ENCODE measurements at places on chromosomes 16 and 17.

DNA sequence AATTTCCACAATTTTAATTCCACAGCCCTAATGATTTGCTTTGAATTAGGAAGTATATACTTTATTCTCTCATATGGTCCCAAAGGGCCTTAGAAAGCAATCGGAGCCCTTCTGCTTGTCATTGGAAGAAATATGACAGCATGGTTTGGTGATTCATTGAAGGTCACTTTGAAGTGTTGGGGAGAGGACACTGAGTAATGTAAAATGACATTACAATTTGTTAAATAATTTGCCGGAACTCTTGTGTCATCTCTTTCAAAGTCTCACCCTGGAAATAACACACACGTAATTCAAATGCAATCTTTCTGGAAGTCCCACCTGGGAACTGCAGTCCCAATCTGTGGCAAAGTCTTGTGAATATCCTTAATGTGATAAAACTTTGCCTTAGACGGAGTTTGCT lies 59.8 kb downstream of the BMERB1 start:
- DNase-seq = no peak

- no peak for DNase-seq
Measured at GRCh38 chr17:50186661-50187393, 14.6 kb downstream of the COL1A1 start.

DNA sequence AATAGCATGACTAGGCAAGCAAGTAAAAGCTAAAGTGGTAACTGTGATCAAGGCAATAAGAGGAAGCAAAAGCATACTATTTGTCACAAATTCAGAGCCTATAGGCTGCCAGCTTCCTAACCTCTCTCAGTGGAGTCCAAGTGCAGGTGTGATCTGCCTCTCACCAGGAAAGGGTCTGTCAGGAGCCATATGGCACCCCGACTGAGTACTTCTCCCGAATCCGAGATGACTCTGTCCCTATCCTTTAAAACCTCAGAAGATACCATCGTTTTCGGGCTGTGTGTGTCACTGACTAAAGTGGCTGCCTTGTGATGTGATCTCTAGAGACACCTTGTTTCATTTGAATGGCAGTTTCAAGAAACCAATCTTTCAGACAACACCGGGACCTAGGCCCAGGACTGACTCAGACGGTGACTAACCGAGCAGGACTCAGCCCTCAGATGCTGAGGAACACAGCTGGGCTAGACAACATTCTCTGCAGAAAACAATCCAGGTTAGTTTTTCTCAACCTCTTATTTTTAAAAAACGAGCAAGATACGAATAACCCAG lies 63.6 kb downstream of the SMG6 start:
- no peak for DNase-seq

GRCh38 chr17:48721009-48721402 lies 1.3 kb downstream of the PRAC1 start:
- no peak for DNase-seq

GRCh38 chr17:19291646-19292376 lies 54.6 kb downstream of the EPN2 start:
- no peak for DNase-seq

- no peak for DNase-seq
Measured at GRCh38 chr17:18380471-18381157, 3.0 kb downstream of the EVPLL start.

DNA sequence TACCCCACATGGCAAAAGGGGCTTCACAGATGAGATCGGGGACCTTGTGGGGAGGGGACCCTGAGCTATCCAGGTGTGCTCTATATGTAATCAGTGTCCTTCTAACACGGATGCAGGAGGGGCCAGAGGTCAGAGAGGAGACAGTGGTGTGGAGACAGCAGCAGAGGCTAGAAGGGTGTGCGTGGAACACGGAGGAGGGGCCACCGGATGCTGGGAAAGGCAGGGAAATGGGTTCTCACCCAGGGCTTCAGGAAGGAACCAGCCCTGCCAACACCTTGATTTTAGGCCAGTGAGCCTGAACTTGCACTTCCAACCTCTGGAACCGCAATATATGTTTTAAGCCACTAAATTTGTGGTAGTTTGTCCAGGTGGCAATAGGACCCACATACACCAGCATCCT lies 4.6 kb upstream of the SLC38A8 start:
- no peak for DNase-seq

DNA sequence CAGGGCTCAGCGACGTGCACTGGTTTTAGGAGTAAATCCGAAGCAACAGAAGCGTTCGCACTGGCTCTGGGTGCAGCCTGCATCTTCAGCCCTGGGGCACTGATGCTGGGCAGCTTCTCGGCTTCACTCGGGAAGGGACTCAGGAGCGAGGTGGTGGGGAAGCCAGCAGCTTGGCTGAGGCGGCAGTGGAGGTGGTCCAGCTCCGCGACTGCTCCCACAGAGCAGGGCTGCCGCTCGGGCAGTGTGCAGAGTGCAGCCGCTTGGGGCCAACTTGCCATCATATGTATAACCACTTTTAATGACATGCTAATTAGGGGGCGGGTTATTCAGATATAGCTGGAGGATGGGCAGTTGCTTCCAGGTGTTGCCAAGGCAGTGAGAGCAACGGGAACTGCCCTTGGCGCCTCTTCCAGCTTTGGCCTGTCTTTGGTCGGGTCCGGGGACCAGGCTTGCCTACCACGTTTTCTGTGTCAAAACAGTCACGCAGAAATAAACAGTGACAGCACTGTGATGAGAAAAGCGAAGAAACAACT lies 26.7 kb downstream of the METRNL start:
- DNase-seq = no peak

- no peak for DNase-seq
Measured at GRCh38 chr17:8397636-8398035, at the start of gene RNF222. TSS of gene RNF222 (minus strand) at chr17:8397827. CDS start at chr17:8393461, 4,366 bp downstream.

DNA sequence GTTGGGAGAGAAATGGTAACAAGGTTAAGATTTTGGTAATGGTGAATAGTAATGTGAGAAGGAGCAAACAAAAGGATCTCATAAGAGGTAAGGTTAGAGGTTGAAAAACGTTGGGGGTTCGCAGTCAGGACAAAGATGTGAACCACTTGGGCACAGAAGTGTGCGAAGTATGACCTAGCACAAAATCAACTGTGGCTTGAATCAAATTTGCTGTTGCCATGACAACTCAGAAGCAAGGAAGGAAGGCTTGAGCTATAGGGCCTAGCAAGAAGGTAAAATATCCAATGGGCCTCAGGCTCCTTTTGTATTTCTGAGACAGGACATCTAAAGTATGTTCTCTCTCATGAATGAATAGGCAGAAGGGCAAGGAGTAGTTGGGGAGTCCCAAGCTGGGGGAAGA lies 24.5 kb upstream of the TEKT1 start:
- DNase-seq = no peak

DNA sequence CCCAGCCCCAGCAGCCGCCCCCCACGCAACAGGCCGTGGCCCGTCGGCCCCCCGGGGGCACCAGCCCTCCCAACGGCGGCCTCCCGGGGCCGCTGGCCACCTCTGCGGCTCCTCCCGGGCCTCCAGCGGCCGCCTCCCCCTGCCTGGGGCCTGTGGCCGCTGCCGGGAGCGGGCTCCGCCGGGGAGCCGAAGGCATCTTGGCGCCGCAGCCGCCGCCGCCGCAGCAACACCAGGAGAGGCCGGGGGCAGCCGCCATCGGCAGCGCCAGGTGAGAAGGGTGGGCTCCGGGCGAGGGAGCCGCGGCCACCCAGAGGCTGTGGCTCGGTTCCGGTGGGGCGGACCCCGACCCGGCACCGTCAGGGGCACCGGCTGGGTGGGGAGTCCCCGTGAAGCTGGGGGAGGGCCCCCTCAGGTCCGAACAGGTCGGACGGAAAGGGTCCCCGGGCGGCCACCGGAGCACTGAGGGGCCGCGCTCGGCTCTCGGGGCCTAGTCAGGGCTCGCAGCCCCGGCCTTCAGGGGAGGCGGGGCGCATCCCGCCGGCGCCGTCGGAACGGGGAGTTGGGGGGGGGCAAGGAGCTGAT lies 583 bp downstream of the ATXN2L start:
- no peak for DNase-seq

DNA sequence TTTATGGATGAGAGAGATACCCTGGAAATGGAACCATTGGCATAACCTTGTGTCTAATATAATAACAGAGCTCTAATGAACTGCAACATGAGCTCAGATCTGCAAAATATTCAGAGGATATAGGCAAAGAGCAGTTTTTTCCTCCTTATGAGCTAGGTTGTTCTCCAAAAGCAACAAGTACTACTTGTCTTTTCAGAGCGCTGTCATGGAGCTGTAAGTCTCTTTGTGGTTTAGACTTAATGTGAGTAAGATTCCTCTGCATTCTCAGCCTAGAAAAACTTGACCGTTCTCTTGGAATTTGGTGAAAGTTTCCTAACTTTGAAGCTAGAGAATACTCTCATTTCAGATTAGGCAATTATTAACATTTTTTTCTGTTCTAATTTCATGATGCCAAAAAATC lies 85.2 kb downstream of the FTO start:
- DNase-seq = peak; percentile 88

DNA sequence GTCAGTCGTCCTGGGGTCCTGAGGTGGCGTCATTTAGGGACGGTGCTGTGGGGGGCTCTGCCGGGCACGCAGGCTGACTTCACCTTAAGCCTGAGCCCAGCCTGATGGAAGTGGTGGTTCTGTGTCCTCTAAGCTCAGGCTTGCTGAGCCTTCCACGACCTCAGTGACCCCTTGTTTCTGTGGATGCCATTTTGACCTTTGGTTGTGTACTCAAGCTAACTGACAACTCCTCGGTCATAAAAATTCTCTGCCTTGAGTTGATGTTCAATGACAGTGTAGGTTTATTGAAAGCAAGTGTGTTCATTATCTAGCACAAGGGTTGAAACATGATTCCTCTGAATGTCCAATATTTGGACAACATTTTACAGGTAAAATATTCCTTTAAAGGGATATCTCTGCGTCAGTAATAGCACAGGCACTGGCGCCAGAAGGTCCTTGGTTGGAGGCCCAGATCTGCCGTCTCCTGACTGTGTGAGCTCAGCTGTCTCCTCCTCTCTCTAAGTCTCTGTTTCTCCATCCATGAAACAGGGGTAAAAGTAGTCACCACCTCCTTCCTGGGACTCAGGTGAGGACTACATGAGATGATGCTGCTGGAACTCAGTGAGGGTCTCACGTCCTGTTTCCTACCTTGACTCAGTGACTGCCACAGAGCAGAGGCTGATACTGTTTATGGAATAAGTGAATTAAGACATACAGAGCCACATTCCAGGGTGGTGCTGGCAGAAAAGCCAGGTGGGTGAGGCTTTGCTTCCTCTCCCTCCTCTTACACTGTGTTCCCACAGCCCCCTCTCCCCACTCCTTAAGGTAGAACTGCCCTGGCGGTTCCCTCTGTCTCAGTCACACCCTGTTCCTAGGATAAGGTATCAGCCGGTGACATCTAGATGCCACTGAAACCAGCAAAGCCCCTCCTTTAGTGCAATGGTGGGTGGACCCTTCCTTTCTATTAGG lies 75.7 kb downstream of the IRF8 start:
- no peak for DNase-seq

GRCh38 chr16:48102083-48103008 lies 53.4 kb downstream of the ABCC12 start:
- DNase-seq = no peak

DNA sequence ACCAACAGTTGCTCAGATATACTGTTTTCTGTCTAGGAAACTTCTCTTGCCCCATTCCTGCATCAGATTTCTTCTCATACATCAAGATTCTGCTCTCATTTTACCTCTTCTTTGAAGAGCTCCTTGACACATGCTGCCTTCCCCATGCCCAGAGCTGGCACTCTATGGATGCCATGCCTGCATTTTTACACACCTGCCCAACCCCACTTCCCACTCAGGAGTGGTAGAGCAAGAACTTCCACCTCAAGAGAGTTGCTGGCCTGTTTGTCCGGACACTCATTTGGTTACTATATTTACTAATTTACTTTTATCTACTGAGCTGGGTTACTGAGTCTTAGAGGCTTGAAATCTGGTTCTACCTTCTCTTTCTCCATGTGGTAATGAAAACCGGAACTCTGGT lies 98.3 kb upstream of the HLF start:
- DNase-seq = no peak

GRCh38 chr17:9309216-9309615 lies 266.4 kb downstream of the STX8 start:
- no peak for DNase-seq

DNA sequence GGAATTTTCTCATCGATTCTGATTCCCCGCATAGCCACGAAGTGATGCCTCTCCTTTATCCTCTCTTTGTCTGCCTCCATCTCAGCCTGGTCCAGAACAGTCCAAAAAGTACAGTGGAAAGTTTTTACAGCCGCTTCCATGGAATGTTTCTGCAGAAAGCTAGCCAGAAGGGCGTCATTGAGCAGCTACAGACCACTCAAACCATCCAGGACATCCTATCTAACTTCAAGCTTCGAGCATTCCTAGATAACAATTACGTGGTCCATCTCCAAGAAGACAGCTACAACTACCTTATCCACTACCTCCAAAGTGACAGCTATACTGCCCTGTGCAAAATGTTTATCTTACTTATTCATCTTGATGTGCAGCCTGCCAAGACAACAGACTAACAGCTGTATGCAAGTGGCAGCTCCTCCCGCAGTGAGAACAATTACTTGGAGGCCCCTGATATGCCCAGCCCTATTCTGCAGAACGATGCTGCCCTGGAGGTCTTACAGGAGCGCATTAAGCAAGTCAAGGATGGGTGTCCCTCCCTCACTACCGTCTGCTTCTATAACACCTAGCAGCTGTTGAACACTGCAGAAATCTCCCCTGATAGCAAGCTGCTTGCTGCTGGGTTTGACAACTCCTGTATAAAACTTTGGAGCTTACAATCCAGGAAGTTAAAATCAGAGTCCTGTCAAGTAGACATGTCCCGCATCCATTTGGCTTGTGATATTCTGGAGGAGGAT lies 38.9 kb downstream of the SLFN12L start:
- DNase-seq = no peak

- DNase-seq = no peak
Measured at GRCh38 chr17:57341611-57342540, 85.6 kb downstream of the MSI2 start.

GRCh38 chr16:81137754-81138153 lies 41.6 kb upstream of the GCSH start:
- DNase-seq = no peak

- DNase-seq = no peak
Measured at GRCh38 chr17:47982091-47982617, 11.2 kb downstream of the CDK5RAP3 start.

- DNase-seq = no peak
Measured at GRCh38 chr17:63722403-63722802, 19.2 kb downstream of the STRADA start.
